Uterus (tissue), 4 donors: ENCODE measurements at places on chromosomes 2 and 18. TPM values are rescaled to one million over a fixed set of nuclear protein-coding genes. Genes with fewer than 3 reads are reported as not detected.
A peak's percentile ranks its signal among the peaks of the same experiment; 100 is the strongest.

DNA sequence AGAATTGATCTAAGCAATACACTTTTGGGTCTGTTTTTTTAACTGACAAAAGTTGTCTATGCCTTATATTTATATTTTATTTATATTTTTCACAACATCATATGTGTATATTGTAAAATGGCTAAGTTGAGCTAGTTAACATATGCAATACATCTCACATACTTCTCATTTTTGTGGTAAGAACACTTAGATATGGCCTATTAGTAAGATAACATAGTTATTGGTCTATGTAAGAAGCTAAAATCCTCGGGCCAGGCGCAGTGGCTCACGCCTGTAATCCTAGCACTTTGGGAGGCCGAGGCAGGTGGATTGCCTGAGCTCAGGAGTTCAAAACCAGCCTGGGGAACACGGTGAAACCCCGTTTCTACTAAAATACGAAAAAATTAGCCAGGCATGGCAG lies 275.6 kb upstream of the ID2 start:
- no peak for DNase-seq

The CTLA4 gene
- total RNA-seq, result not detected

GRCh38 chr2:16487686-16488085 lies 177.9 kb downstream of the CYRIA start:
- DNase-seq, result no peak

GRCh38 chr18:36469461-36469860 lies 171.9 kb downstream of the FHOD3 start:
- DNase-seq, result no peak

DNA sequence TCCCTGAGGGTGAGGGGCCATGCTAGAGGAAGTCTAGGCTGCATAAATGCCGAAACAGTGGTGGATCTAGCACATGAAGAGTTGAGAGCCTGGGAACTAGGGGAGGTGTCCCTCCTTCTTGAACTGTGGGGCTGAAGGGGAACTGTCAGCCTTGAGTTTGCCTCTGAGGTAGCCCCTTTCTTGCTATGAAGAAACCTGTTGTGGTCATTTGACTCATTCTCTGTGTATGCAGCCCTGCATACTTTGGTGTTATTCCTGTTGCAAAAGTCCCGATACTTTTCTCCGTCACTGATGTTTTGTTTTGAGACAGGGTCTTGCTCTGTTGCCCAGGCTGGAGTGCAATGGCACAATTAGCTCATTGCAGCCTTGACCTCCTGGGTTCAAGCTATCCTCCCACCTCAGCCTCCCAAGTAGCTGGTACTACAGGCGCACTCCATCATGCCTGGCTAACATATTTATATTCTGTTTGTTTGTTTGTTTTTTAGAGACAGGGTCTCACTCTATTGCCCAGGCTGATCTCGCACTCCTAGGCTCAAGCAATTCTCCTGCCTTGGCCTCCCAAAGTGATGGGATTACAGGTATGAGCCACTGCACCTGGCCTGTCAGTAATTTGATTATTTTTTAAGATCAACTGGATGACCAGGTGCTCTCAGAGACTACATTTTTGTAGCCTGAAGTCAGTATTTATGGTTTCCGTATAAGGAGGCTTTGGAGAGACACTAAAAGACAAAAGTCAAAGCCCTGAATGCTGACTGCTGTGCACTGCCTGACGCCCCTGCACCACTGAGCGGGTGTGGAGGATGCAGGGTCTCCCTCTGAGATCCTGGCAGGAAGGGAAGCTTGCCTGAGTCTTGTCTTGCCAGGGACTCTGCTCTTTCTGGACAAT lies 126.0 kb upstream of the MSH6 start:
- DNase-seq, result no peak

The GPR55 gene
- not detected for total RNA-seq

GRCh38 chr2:207825978-207826377 lies 56.3 kb upstream of the FZD5 start:
- peak; percentile 49 for DNase-seq

- peak; percentile 48 for DNase-seq
These were observed 145.5 kb downstream of the MAP4K4 start for GRCh38 chr2:101843048-101843447.

- DNase-seq, result no peak
These were observed 26.6 kb downstream of the MFF start for GRCh38 chr2:227351639-227352038.

DNA sequence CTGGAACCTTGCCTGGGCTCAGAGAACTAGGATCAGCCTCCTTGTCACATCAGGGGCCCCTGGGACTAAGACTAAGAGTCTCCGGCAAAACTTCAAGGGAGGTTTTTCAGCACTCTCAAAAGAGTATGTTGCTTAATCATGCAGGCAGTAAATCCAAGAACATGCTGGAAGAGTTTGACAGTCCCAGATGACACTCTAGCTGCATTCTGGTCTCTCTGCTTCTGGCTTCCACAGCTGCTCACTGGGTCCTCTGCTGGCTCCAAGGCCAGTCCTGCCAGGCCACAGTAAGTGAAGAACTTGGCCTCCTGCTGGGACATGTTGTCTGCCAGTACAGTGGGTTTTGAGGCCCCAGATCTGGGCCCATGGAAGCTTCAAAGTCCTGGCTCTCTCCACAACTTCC lies 45.2 kb upstream of the IL1RL1 start:
- DNase-seq, result no peak

DNA sequence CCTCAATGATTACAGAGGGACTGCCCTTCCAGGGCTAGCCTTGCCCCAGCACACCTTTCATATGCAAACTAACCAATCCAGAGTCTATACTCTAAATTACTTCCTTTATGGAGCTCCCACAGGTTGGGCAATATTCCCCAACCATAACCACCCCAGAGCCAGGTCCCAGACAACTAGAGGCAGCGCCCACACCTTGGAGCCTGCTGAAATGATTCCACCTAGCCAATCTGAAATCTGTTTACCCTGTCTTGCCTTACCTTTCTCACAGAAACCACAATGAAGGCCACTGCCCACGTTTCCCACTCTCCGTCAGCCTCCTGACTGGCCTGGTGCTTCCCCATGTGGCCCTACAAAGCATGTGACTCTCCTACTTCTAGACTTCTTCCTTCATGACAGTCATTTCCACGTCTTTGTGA lies 62.0 kb downstream of the REEP1 start:
- no peak for DNase-seq

The KCNIP3 gene
- 16.4 TPM for total RNA-seq

DNA sequence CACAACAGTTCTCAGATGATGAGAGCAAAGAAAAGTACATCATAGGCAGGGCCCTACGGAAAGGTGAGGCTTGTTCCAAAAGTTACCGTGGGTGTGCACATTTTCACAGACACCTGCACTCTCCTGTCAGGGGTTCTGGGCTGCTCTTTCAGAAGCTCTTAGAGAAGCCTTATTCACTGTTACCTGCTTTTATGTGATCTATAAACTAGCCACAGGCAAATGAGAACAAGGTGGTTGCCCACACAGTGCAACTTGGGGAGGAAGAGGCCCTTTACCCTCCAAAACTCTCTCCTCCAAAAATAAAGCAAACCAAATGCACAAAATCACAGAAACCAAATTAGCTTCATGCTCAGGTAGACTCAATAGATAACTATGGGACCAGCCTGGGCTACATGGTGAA lies 11.1 kb upstream of the CUL3 start:
- no peak for DNase-seq

DNA sequence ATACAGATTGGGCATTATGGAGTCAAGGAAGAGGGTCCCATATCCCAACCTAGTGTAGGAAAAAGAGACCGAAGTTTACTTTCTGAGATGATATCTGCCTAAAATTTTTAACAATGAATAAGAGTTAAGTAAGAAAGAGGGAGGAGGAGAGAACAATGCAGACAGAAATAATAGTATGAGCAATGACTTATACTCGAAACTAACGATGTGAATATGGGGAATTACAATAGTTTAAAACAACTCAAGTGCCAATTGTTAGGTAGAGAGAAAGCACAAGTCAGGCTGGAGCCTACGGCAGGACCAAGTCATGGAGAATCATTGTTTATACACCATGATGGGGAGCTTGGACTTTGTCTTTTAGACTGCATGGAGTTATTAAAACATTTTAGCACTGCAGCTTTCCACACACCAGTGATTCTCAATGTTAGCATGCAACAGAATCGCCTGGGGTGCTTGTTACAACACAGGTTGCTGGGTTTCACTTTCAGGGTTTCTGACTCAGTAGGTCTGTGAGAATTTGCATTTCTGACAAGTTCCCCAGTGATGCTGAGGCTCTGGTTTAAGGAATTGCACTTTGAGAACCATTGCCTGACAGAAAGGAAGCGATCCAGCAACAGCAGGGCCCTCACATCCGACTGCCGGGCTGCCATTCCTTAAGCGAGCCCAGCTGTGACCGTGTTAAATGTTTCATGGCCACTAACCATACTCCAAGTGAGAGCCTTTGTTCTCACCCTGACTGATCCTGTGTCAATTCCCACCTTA lies 511.2 kb downstream of the DCDC2C start:
- no peak for DNase-seq

- no peak for DNase-seq
These were observed 102.9 kb downstream of the ETAA1 start for GRCh38 chr2:67499989-67500388.

DNA sequence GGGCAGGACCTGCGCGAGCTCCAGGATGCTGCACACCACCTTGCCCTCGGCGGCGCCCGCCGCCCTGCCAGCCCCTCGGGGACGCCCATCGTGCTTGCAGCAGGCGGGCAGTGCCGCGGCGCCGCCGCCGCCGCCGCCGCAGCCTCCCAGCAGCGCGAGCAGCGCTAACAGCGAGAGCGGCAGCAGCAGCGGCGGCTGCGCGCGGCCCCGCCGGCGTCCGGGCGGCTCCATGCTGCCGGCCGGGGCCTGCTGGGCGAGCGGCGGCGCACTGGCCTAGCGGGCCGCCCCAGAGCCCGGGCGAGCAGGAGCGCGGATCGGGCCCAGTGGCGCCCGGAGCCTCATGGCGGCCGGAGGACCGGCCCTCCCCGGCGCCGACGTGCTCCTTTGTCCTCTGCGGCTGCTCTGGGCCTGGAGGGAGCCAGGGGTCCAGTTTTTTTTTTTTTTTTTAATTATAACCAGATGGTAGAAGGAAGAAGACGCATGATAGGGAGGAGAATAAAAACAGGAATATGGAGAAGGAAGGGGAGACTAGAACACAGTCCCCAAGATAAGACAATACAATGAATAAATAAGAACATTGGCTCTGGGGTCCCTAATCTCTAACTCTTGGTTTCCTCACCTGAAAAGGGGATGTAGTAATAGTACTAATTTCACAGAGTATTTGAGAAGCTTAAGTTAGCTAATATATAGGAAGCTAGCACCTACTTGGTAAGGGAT lies 17.1 kb upstream of the ANKRD62 start:
- peak; percentile 10 for DNase-seq

The CCL20 gene
- total RNA-seq, result not detected

GRCh38 chr2:230170532-230170931 lies 49.3 kb downstream of the SP110 start:
- DNase-seq, result no peak

DNA sequence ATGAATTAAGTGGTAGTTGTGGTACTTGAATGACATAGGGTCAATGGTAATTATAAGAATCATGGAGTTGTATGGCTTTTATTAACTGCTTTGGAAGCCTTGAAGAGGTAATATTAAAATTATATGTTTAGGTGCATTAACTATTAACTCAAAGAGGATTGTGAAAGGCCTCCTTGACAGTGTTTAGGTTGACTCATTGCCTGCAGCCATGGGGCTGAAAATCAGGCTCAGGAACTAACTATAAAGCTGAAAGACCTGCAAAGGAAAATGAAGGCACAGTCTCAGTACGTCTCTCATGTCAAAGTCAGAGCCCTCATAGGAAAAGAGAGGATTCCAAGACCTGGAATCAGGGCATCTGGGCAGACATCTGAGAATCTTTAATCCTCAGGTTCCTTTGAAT lies 31.0 kb downstream of the CACNB4 start:
- no peak for DNase-seq

DNA sequence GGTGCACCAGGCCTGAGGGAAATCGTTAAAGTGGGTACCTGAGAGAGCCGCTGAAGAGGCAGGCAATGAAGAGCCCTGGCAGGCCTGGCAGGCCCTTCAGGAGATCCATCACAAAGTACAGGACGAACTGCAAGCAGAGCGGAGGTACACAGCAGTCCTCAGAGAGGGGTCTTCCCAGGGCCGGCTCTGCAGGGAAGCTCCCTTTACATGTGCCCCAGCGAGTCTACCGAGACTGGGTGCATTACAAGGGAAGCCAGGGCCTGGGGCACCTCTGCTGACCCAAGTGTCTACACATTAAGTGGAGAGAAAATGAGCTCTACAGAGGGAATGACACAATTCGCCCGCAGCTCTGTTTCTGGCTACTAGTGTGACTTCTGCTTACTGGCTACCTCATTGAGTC lies 8.1 kb upstream of the ATRAID start:
- no peak for DNase-seq

DNA sequence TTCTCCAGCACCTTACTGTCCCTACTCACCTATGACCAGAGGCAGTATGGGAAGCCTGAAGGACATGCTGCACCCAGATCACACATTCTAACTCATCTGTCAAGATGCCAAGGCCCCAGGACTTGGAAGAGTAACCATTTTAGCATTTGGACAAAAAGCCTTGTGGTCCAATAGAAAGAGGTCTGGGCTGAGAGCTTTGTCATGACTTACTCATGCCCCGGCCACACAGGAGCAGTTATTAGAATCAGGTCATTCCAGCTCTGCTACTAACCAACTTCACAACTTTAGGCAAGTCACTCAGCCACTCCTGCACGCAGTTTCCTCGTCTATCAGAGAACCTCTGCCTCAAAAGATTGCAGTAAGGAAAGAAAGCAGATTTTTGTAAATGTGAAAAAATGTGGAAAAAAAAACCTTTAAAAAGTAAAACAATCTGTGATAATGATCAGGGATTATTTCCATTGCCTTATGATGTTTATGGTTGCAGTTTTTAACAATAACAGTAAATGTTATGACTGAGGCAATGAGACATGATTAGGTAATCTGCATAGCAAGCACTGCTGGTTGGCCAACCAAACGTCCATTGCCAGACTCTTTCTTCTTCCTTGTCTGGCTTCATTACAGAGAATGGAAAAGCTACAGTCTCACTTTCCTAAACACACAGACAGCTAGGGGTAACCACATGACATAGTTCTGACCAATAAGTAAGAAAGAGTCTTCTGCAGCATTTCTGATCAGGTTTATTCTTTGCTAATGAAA lies 255.4 kb upstream of the CHAC2 start:
- no peak for DNase-seq
